ENCODE measurements at places on chromosomes 5 and 9. TPM values are rescaled to one million over a fixed set of nuclear protein-coding genes. Genes with fewer than 3 reads are reported as not detected.

DNA sequence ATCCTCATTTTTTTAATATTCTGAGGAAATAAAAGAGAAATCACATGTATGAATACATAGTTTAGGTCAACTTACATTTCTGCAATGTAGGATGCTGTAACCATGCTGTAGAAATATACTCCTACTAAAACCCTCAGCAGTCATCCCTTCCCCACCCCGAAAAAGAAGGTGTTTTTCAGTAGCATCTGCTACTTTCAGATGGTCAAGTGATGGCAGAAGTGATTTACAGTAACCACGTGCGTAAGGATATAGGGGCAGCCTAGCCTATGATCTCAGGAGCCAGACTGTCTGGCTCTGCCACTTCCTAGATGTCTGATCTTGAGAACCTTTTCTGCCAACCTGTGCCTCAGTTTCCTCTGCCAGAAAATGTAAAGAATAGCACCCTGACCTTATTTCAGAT, 26.0 kb upstream of the SYK start:
- no peak for DNase-seq

GRCh38 chr9:87944096-87944495, 26.3 kb downstream of the SPATA31C1 start:
- no peak for DNase-seq

Gene ANKRD33B
- 2.1 TPM for total RNA-seq

DNA sequence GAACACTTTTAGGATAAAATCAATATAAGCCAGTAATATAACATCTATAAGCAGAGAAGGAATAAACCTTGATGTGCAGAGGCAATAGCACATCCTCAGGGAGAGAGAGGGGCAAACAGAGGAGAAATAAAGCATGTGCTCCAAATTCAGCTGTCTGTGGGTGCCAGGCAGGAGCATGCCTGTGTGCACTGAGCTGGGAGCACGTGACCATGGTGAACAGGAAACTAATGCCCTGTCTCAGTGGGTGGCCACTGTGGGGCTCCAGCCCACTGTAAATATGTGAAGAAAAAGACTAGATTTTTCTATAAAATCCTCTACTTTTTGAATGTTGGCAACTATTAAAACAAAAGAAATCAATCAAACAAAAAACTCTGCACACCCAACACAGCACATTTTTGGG, 55.3 kb downstream of the FYB1 start:
- no peak for DNase-seq

Gene MSX2
- 11.7 TPM for total RNA-seq

GRCh38 chr5:66558560-66558959, 37.6 kb upstream of the MAST4 start:
- DNase-seq: no peak

Measured in progenitor cell of endocrine pancreas (in vitro differentiated cells).